Fibroblast of skin of abdomen (primary cell): ENCODE measurements at places on chromosomes 11 and 22.

DNA sequence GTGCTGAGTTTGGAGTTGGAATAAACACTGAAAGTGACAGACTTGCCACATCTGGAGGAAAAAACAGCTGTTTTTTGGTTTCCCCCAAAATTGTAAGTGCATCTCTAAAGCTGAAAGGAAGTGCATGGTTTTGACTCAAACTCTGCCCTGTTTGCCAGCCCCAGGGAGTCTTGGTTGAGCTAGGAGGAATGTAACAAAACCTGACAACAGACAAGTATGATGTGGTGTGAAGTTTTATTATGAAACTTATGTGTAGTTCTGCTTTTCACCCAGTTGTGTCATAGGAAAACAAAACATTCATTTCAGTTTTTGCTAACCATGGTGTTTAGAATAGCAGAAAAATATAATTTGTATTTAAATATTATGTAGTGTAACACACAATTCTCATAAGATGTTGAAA, 31.7 kb upstream of the PDE3B start:
- no peak for DNase-seq

DNA sequence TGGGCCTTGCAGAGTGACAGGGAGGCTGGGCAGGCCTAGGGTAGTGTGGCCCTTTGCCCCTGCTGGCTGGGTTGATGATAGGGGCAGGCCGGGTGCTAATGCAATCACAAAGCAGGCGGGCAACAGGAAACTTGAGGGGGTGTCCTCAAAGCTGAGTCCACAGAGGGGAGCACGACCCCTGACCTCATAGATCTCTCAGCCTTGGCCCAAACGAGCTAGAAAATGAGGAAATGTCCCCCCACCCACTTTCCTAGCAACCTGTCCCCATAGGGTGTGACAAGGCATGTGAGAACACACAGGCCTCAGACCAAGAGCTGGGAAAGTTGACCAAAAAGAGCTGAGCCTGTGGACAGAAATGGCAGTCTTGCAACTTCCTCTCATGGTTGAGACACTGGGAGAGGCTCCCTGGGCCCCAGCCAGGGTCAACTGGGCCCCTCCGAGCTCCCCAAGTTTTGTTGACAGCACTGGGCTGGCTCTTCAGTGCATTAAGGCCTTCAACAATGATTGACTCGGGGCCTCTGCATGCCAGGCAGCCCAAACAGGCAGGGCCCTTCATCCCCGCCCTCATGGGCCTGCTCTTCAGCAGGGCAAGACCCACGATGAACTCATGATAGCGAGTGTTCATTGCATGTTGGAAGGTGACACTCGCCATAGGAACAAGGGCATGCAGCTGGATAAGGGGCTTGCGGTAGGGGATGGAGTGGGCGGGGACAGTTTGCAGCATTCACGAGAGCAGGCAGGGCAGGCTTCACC, 9.8 kb upstream of the SPI1 start:
- no peak for DNase-seq

GRCh38 chr11:120909676-120910416, 114.1 kb upstream of the TBCEL start:
- DNase-seq = no peak

DNA sequence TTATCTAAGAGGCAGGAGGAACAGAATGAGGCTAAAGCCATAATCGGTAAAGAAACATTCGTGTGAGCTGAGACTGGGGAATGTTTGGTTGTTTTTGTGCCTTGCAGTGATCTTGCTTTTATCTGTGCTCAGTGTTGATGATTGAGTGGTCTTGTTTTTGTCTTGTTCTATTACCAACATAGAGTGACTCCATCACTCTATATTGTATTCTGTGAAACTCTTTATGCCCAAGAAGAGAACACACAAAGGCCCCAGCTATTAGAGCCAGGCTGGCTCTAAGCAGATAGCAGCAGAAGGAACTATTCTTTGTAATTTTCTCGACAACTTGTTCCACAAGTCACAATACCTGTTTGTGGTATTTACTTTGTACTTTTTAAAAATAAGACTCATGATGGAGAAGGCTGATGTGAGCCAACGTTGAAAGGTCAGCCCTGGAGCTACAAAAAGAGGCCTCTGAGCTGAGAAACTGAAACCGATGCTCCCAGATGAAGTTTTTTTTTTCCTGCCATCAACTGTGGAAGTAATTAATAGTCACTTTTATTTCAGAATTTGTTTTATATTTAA, 68.4 kb downstream of the LARGE1 start:
- DNase-seq = no peak

DNA sequence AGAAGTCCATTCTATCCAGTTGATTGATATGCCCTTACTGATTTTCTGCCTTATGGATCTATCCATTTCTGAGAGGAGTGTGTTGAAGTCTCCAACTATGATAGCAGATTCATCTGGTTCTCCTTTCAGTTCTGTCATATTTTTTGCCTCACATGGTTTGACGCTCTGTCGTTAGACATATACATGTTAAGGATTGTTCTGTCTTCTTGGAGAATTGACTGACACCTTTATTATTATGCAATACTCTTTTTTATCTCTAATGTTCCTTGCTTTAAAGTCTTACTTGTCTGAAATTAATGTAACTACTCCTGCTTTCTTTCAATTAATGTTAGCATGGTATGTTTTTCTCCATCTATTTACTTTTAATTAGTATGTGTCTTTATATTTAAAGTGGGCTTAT, 12.1 kb upstream of the ARHGAP20 start:
- no peak for DNase-seq
